ENCODE measurements at places on chromosomes 3 and 15. TPM values are rescaled to one million over a fixed set of nuclear protein-coding genes. Genes with fewer than 3 reads are reported as not detected.

GRCh38 chr3:19598870-19599269 lies 335.1 kb downstream of the EFHB start:
- H3K4me3 ChIP-seq: no peak overlapping the region
- no peaks in the 10 kb centered on the region for H3K27me3 ChIP-seq
- no peaks in the 10 kb centered on the region for H3K4me1 ChIP-seq
- H3K27ac ChIP-seq: no peak overlapping the region
- no peak for DNase-seq

DNA sequence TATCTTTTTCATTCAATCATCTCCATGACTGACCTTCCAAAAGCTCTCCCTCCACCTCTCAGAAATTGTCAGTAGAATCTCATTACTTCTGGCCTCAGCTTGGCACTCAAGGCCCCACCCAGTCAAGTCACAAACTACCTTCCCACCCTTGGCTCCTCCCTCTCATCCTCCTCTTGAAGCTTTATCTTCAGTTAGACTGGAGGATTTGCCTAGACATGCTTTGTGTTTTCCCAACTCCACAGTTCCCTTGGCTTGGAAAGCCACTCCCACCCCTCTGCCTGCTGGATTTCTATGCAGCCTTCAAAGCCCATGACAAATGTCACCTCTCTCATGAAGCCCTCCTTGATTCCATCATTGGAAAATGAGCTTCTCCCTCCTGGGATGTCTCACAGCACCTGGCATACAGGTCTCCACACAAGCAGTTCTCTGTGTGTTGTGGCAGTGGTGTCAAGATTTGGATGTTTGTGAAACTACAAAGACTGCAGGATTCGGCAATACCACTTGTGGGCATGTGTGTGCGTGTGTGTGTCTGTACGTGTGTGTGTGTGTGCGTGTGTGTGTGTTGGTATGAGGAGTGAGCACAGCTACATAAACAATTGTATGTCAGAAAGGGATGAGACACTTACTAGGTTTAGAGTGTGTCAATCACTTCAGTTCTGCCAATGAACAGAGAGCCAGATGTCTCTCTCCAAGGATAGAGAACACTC lies 45.3 kb upstream of the VPS8 start:
- no peak for DNase-seq
- H3K27ac ChIP-seq: no peak overlapping the region

DNA sequence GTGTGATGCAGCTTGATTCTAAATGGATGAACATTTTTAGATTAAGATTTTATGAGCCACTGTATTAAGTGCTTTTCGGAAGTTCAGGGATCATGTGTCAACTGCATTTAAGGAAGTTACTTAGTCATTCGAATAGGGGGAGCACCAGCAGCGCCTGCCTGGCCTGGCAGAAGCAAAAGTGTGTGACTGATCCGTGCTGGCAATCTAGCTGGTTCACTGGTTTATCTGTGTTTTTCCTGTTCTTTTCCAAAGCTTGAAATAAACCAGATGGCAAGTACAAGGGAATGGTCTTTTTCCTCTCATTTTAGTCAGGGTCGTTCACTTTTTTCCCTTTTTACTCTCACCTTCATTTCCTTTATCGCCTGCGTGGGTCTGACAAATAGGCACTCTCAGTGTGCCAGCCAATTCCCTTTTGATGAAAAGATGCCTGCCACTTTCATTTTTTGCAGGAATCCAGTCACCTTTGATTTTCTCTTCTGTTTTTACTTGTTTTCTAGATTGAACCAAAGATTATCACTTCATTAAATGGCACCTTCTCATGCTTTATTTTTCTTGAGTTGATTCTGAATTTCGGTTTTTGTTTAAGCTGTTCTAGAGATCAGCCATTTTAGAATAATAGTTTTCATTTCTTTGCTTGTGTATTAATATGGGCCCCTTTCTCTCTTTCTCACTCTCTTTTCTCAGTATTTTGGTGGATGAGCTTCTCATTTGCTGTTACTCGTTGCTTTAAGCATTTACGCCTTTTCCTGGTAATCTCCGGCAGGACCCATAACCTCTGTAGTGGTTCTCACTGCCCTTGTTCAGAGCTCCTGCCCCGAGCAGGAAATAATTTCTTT lies 2.8 kb downstream of the ABHD2 start:
- peak overlapping the region; percentile 47 for H3K27ac ChIP-seq
- H3K4me1 ChIP-seq: peaks cover 33% of the 10 kb centered on the region
- peak; percentile 22 for DNase-seq
- H3K4me3 ChIP-seq: peak overlapping the region; percentile 54
- H3K27me3 ChIP-seq: no peaks in the 10 kb centered on the region
- H3K36me3 ChIP-seq: peaks cover 3% of the 10 kb centered on the region

DNA sequence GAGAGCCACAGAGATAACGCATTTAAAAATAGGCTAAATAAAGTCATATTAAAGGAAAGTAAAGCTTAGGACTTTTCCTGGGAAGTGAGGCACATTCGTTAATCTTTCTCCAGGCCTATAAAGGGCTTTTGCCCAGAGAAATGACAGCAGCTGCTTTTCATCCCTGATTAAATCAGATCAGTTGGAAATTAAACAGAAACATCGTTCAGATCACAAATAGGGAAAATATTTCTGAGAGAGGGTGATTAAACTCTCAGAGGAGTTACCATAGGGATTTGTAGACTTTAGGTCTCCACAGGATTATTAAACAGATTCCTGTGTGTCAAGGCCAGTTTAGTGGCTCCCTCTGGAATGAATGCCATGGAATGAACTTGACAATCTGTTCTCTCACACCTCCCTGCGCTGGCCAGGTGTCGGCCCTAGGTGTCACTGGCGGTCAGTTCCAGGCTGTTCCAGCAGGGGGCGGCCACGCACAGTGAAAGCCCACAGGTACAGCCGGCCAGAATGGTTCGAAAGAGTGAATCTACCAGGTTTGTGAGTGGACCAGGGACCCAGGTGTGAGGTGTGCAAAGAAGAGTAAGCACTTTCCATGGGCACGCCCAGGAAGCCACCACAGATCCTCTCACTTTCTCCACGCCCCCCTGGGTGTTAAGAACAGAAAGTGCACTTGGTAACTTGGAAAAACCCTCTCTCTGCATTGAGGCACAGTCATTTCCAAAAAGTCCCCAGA lies 253.0 kb upstream of the RASGRP1 start:
- peak; percentile 73 for DNase-seq
- no peaks in the 10 kb centered on the region for H3K4me1 ChIP-seq
- no peaks in the 10 kb centered on the region for H3K27me3 ChIP-seq
- no peak overlapping the region for H3K27ac ChIP-seq

- H3K27ac ChIP-seq: no peak overlapping the region
- H3K27me3 ChIP-seq: no peaks in the 10 kb centered on the region
- no peaks in the 10 kb centered on the region for H3K36me3 ChIP-seq
- H3K4me3 ChIP-seq: no peak overlapping the region
Observed at GRCh38 chr15:37125143-37125542, 24.8 kb upstream of the MEIS2 start.

DNA sequence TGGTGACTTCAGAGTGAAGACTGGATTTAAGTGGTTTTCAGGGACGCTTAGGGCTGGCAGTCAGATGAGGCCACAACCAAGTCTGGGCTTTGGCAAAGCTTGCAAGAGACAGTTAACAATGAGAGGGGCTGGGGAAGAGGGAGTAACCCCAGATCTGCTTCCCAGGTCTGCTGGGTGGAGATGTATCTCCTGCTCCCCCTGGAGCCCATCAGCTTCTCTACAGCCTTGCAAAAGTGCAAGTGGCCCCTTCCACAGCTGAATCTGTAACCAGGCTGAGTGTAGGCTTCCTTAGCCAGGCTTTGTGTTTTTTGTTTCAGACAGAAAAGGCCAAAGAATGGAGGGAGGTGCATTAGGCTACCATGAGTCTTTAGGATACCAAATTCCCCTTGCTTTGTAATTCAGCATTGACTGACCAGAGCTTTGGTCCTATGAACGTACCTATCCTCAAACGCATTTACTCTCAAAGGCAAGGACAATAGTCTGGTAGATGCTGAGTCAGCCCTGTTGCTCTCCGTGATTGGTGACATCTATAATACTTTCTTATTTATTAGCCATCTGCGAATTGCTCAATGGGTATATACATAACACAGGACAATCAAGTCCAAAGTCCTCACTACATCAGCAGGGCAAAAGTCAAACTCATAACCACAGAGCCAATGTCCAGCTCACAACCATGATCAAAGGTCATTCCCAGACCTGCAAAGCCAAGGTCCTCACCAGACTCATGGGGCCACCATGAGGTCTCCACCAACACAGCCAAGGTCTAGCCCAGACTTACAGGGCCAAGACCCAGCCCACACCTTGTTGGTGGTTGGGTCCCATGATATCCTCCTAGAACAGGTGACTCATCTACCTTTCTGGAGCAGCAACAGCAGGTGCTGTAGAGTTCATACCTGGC lies 17.1 kb downstream of the CCDC13 start:
- H3K4me1 ChIP-seq: no peaks in the 10 kb centered on the region
- no peaks in the 10 kb centered on the region for H3K27me3 ChIP-seq
- no peak overlapping the region for H3K27ac ChIP-seq
- DNase-seq: no peak
- no peak overlapping the region for H3K4me3 ChIP-seq

DNA sequence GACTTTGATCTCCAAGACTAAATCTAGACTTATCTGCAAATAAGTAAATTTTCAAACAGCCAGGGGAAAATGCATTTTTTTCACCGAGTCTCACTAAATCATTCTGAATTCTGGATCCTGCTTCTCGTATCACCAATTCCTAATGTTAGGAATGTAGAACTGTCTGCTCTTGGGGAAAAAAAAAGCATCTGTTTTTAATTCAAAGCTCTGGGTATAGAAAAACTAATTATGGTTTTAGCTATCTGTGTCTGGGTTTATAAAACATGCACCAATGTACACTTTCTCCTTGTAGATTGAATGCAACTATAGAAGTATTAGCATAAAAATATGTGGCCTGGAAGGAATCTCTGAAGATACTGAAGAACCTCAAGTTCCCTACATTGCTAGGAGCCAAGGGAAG lies 4.8 kb upstream of the CDAN1 start:
- peaks cover 6% of the 10 kb centered on the region for H3K4me1 ChIP-seq
- DNase-seq: no peak
- no peak overlapping the region for H3K27ac ChIP-seq

- H3K4me1 ChIP-seq: no peaks in the 10 kb centered on the region
- H3K27ac ChIP-seq: no peak overlapping the region
- DNase-seq: no peak
- H3K27me3 ChIP-seq: no peaks in the 10 kb centered on the region
- no peaks in the 10 kb centered on the region for H3K36me3 ChIP-seq
Observed at GRCh38 chr3:197335428-197336132, 37.2 kb upstream of the DLG1 start.

- no peaks in the 10 kb centered on the region for H3K4me1 ChIP-seq
- H3K27ac ChIP-seq: no peak overlapping the region
- no peak for DNase-seq
- H3K36me3 ChIP-seq: no peaks in the 10 kb centered on the region
- no peaks in the 10 kb centered on the region for H3K27me3 ChIP-seq
- no peak overlapping the region for H3K4me3 ChIP-seq
Observed at GRCh38 chr3:127606086-127606805, 8.0 kb downstream of the MCM2 start.

DNA sequence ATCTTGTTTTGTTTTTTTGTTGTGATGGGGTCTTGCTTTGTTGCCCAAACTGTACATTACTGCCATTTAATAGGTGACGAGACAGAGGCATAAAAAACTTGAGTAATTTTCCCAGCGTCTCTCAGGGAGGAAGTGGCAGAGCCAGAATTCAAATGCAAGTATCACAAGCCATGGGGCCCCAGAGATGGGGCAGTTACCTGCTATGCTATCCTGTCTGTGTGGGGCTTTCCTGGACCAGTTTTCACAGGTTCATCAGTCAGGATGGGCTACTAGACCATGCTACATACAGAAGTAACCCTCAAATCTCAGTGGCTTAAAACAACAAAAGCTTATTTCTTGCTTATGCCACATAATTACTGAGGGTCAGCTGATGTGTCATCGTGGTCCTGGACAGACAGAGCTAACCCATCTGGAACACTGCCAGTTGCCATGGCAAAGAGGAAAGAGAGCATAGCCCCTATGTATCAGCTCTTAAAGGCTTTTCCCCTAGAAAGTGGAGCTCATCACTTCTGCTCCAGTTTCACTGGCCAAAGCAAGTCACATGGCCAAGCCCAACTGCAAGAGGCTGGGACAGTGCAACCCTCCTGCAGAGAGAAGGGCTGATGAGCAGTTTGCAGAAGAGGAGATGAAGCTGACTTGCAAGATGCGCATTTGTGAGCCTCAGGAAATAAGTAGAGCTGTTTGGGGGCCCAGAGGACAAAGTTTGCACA lies 31.7 kb upstream of the SYNM start:
- DNase-seq: no peak
- no peak overlapping the region for H3K27ac ChIP-seq
- H3K4me3 ChIP-seq: no peak overlapping the region
- peaks cover 6% of the 10 kb centered on the region for H3K4me1 ChIP-seq
- no peaks in the 10 kb centered on the region for H3K27me3 ChIP-seq
- H3K36me3 ChIP-seq: no peaks in the 10 kb centered on the region

DNA sequence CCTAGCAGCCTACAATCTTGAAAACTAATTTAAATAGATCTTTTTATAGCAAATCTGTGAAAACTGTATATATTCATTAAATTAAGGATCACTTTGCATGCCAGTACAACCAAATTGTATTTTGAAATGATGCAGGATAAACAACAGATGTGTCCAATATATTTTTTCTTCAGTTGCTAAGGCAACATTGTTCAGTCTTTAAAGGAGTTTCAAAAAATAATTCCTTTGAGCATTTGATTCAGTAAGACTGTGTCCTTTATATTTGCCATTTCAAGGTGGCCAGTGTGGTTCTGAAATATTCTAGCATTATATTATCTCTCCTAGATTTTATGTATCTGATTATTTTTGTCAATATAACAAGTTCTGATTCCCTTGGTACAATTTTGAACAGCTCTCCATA lies 254.7 kb downstream of the PLOD2 start:
- no peak for DNase-seq
- H3K27ac ChIP-seq: no peak overlapping the region
- no peak overlapping the region for H3K4me3 ChIP-seq
- H3K4me1 ChIP-seq: no peaks in the 10 kb centered on the region
- no peaks in the 10 kb centered on the region for H3K27me3 ChIP-seq
- no peaks in the 10 kb centered on the region for H3K36me3 ChIP-seq

NCEH1 gene
- 9.1 TPM for total RNA-seq

SLC27A2 gene
- 16.6 TPM for total RNA-seq

STXBP5L gene
- total RNA-seq: not detected

STAC gene
- total RNA-seq: not detected

IGSF11 gene
- total RNA-seq: 0.27 TPM

RETNLB gene
- not detected for total RNA-seq
